Activated naive CD4-positive, alpha-beta T cell treated with anti-CD3 and anti-CD28 coated beads for 36 hours (primary cell): ENCODE measurements at places on chromosomes 1 and 21.
A peak's percentile ranks its signal among the peaks of the same experiment; 100 is the strongest.

DNA sequence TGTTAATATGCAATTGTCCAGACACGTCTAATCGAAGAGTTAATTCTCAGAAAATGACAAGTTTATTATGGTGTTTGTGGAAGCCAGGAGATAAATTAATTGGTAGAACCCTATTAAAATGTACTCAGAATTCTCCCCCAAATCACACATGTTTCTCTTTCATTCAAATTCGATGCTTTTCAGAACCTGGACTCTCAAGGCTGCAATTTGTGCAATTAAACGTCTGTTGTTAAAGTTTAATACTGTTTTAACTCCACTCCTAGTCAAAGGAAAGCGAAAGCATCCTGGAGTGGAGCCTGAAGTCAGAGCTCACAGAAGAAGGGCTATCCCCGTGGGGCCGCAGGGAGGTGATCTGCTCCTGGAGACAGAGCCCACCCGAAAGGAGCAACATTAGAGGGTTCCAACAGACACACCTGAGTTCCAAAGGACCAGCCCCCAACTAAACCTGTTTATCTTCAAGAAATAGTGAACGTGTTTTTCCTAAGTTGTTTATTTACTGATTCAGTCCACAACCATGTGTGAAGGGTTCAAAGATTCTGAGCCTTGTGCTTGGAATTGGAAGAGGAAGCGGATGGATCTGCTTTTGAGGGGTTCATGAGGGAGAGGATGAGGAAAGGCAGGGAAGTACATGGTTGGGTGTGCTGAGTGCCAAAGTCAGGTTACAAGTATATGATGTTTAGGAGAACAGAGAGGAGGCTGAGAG, 68.0 kb upstream of the AKT3 start:
- DNase-seq: peak; percentile 11

GRCh38 chr1:59125676-59126320, 171.1 kb upstream of the FGGY start:
- no peak for DNase-seq

- peak; percentile 62 for DNase-seq
Observed at GRCh38 chr1:21258331-21259134, 31.7 kb downstream of the ECE1 start.

GRCh38 chr1:151287341-151287699, 5.2 kb downstream of the ZNF687 start:
- no peak for DNase-seq

GRCh38 chr1:153030895-153031294, at the start of gene SPRR1B:
Gene SPRR1B (plus strand): TSS chr1:153031203. CDS start chr1:153032346, 1,143 bp downstream.
- DNase-seq: no peak

DNA sequence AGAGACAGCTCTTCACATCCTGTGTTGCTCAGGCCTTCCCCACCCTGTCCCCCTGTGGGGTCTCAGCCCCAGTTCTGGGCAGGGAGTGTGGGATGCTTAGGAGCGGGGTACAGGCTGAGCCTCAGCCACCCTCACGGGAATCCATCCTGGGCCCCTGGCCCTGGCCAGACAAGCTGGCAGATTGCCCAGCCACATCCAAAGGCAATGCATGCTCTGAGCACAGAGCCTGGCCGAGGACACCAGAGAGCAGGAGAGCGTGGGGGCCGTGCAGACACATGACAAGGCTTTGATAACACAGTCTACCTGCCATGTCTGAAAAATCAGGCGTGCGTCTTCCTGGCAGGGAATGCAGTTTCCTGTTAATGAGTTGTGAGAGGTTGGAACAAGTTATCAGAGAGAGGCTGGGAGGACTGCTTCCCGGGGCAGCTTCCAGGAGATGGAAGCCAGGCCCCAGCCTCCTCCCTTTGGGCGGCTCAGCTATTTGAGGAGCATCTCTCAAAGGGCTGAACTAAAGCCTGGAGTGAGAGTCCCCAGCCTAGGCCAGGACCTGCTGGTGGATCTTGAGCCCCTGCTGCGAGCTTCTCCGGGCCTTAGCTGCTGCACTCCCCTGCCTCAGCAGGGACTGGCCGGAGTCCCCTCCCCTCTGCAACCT, 72.2 kb upstream of the SELENON start:
- no peak for DNase-seq

GRCh38 chr1:83763361-83764095, 235.4 kb downstream of the TTLL7 start:
- no peak for DNase-seq

- DNase-seq: no peak
Observed at GRCh38 chr1:14895727-14896126, 257.8 kb upstream of the TMEM51 start.

GRCh38 chr1:6065093-6065858, 19.6 kb downstream of the KCNAB2 start:
- DNase-seq: no peak

GRCh38 chr1:178942285-178943198, 71.7 kb upstream of the ANGPTL1 start:
- DNase-seq: peak; percentile 14

- no peak for DNase-seq
Observed at GRCh38 chr1:208174731-208175507, 69.3 kb downstream of the PLXNA2 start.

GRCh38 chr1:168146626-168147025, 9.9 kb upstream of the GPR161 start:
- DNase-seq: no peak

DNA sequence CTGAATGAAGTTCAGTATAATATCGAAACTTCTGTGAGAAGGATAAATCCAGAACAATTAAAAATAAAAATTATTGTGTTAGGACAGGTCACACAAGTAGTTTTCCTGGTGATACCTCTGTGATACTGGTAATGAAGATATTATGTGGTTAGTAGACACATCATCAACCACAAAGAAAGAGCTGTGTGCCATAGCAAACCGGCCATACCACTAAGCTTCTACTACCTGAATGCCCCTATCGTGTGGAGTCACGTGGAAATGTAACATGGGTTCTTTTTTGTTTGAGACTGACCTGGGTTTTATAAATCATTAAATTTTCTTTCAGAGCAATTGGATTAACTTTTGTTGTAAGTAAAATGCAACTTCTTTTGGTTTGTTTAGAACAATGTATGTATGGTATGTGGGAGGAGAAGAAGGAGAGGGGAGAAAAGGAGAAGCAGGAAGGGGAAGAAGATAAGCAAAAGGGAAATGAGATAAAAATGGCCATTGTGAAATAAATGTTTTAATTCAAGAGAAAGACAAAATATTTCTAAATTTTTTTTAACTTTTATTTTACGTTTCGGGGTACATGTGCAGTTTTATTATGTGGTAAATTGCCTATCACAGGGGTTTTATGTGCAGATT, 58.2 kb upstream of the LRRC8B start:
- no peak for DNase-seq

DNA sequence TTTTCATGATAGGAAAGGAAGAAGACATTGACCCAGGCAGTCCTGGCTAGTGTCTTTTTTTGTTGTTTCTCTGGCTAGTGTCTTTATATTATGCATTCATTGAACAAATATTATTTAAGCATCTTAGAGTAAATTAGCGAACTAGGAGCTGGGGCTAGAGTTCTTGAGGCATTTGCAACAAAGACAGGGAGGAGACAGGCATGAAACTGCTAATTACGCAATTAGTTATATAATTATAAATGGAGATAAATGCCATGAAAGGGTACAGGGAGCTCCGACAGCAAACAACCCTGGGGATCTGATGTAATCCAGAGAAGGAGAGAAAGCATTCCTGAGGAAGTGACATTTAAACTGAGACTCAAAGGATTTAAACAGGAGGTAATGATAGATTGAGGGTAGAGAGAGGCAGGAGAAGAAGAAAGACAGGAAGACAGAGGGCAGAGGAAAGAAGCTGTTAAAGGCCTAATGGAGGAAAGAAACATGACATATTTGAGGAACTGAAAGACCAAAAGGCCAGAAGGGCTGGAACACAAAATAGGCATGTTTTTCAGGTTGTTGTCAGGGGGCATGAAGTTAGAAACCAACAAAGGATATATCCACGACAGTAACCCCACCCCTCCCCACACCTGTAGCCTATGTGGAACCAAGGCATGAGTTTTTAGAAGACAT, 99.5 kb upstream of the GJB5 start:
- DNase-seq: no peak

GRCh38 chr21:43196826-43197225, 28.0 kb downstream of the CRYAA start:
- DNase-seq: no peak

- DNase-seq: no peak
Observed at GRCh38 chr1:92940541-92940940, 20.7 kb downstream of the DIPK1A start.

DNA sequence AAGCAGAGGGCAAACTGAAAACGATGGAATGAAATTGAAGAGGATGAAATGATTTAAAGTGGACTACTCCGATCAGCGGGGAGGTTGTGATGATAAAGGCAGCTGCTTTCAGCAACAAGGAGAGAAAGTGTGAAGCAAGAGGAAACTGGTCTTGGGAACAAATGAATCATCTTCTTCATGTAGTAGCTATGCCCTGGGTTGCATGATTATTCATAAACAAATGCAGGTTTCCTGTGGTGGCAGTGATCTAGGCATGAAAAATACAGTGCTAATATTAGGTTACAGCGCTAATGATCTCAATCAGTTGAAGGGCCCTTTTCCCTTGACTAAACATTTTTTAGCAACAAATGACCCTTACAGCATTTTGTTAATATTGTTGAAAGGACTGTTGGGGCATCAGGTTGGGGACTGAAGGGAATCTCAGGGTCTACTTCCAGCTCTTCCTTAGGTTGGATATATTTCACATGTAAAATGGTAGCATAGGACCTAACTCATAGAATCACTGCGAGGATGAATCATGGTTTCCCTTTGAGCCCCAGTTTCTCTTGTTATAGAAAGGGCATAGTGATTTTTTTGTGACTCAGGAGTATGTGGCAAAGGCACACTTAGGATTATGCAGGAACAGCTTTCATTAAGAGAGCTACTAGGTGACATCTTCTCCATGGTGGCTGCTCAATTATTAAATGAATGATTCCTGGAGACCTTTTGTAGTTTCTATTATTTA, 1.9 kb upstream of the ZFYVE9 start:
- DNase-seq: peak; percentile 58

DNA sequence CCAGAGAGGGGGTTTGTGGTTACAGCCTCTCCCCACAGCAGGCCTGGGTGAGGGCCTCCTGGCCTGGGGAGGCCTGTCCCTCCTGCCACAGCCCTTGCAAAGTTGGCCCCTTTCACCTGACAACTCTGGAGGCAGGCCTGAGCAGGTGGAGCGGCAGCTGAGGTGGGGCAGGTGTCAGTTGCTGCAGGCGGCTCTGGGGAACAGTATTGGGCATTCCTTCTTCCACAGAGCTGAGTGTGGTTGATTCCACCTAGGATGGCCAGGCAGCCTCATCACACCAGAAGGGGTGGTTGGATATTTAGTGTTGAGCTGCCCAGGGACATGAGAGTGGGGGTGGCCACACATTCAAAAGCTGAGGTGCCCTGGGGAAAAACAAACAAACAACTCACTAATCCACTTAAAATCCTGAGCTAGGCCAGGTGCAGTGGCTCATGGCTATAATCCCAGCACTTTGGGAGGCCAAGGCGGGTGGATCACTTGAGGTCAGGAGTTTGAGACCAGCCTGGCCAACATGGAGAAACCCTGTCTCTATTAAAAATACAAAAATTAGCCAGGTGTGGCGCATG, 31.1 kb downstream of the PIGP start:
- DNase-seq: no peak

DNA sequence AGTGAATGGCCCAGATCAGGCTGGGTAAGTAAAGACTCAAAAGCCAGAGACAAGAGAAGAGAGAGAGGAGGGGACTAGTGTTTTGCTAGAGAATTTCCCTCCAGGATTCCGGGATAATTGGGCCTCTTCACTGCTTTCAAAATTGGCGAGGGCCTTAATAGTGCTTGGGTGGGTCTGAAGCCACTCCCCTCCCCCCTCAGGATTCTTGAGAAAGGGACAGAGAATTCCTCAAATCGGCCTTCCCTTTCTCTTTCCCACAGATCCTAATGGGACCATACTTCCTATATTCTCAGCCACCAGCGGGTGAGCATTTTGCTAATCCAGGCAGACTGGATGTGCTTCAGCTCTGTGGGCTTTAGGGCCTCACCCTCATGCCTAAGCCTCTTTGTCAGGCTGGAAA, 11.9 kb downstream of the SFN start:
- no peak for DNase-seq

DNA sequence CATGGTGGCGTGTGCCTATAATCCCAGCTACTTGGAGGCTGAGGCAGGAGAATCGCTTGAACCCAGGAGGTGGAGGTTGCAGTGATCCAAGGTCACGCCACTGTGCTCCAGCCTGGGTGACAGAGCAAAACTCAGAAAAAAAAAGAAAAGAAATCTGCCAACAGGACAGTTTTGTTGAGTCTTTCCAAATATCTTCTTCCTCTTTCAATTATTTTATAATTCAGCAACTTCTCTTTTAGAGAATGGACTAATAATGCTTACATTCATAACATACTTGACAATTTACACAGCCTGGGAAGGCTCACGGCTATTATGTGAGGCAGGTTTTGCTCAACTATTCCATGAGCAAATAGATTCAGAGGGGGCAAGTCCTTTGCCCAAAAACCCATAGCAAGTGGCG, 18.1 kb downstream of the CNR2 start:
- no peak for DNase-seq

- no peak for DNase-seq
Observed at GRCh38 chr1:51439895-51440294, 79.2 kb downstream of the EPS15 start.

GRCh38 chr1:31007462-31007991, 58.0 kb downstream of the PUM1 start:
- no peak for DNase-seq

- no peak for DNase-seq
Observed at GRCh38 chr1:48793863-48794262, 17.2 kb upstream of the BEND5 start.

DNA sequence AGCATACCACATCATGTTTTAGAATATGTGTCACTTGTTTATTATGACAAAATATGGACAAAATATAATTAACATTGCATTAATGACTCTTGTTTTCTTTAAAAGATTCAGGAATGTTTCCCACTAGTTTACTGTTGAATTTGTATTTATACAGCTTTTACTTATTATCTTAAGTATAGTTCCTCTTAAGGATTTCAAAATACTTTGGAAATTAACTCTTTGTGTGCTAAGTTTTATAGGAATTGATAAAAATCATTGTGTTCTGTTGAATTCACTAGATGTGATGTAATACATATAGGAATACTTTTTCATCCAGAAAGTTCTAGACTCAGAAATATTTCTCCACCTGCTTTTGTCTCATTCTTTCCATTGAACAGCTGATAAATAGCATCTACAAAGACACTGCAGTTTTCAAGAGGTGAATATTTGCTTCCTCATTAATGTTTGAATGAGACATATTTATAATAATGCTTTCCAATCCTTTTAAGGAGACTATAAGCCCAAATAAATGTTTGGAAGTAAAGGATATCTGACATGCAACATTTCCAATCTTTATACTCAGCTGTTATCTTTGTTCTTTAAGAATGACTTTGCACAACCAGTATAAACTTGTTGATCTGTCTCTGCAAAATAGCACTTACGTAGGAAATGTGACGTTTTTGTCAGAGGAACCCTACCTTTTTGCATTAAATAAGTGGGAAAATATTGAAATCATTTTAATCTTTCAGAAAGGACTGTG, 38.4 kb upstream of the SAMSN1 start:
- no peak for DNase-seq

- no peak for DNase-seq
Observed at GRCh38 chr1:151547119-151547899, 7.2 kb downstream of the TUFT1 start.

- no peak for DNase-seq
Observed at GRCh38 chr1:231950331-231951128, 323.9 kb downstream of the DISC1 start.
